Memory B cell (primary cell): ENCODE measurements at places on chromosomes 13 and 19.

- H3K4me1 ChIP-seq, result no peaks in the 10 kb centered on the region
- no peaks in the 10 kb centered on the region for H3K27me3 ChIP-seq
- DNase-seq, result no peak
- H3K36me3 ChIP-seq, result no peaks in the 10 kb centered on the region
- H3K27ac ChIP-seq, result no peak overlapping the region
- no peak overlapping the region for H3K4me3 ChIP-seq
Measured at GRCh38 chr13:93216122-93216521, 10.5 kb upstream of the GPC6 start.

GRCh38 chr19:646779-647565 is 7.3 kb downstream of the FGF22 start:
- H3K4me1 ChIP-seq, result peaks cover 9% of the 10 kb centered on the region
- no peaks in the 10 kb centered on the region for H3K27me3 ChIP-seq
- H3K36me3 ChIP-seq, result peaks cover 8% of the 10 kb centered on the region
- no peak overlapping the region for H3K4me3 ChIP-seq

DNA sequence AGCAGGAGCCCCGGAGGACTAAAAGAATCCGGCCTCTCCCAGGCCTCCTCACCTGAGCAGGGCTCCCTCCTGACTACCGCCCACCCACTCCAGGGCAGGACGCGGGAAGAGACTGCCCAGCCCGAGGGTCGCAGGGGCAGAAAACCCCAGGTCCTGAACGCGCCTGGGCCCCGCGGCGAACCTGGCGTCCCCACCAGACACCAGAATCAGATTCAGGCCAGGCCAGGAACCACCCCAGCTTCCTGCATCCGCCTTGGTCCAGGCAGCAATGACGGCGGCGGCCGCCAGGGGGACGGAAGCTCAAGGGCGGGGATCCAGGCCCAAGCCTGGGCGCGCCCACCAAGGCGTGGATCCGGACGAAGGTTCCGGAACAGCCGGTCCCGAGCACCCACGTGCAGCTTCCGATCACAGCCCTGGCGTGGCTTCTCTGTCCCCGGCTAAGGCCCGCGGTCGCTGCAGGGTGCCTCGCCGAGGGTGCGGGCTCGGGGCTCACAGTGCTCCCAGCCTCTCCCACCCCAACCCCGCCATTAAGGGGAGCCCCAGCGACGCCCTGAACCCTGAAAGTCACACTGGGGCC is 3.6 kb downstream of the LGALS7 start:
- H3K4me1 ChIP-seq, result peaks cover 7% of the 10 kb centered on the region
- peak overlapping the region; percentile 75 for H3K4me3 ChIP-seq
- H3K36me3 ChIP-seq, result no peaks in the 10 kb centered on the region
- peak; percentile 93 for DNase-seq
- no peaks in the 10 kb centered on the region for H3K27me3 ChIP-seq
- H3K27ac ChIP-seq, result peak overlapping the region; percentile 87

DNA sequence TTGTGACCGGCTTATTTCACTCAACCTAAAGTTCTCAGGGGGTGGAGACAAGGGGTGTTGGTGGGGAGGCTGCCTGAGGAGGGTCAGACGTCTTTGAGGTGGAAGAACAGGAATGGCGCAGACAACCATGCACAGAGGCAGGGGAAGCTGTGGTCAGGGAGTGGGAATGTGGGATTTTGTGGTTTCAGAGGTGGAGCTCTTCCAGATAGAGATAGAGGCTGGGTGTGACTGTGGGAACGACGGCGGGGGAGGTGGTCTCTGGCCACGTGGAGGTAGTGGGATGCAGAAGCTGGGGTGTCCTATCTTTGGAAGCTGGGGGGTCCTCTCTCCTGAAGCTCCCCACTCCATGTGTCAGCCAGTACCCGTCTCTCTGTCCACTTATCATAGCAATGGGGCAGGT is 7.8 kb upstream of the KLK14 start:
- H3K36me3 ChIP-seq, result peaks cover 10% of the 10 kb centered on the region
- H3K27ac ChIP-seq, result no peak overlapping the region

DNA sequence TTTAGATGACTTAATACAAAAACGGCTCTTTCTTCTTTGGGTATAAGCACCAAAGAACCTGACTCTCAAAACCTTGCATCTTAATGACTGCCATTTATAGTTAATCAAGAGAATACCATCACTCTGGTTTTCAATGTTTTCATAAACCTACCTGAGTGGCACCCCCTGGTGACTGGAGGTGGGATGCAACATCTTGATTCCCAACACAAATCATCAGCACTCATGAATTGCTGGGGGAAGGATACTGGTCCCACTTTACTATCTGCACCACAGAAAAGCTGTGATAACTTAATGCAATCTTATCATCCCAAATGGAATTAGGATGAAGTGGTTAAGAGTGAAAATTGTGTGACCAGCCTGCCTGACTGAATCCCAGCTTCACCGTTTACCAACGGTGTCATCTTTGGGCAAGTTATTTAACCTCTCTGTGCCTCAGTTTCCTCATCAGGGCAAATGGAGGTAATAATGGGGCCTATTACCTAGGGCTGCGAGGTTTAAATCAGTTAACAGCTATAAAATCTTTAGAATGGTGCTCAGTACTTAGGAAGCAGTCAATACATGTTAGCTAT is 366.4 kb downstream of the KLF12 start:
- H3K27ac ChIP-seq, result peak overlapping the region; percentile 89
- no peak overlapping the region for H3K4me3 ChIP-seq
- H3K36me3 ChIP-seq, result peaks cover 29% of the 10 kb centered on the region
- peaks cover 49% of the 10 kb centered on the region for H3K4me1 ChIP-seq
- H3K27me3 ChIP-seq, result no peaks in the 10 kb centered on the region

- H3K27ac ChIP-seq, result no peak overlapping the region
- no peaks in the 10 kb centered on the region for H3K4me1 ChIP-seq
- peaks cover 11% of the 10 kb centered on the region for H3K27me3 ChIP-seq
- H3K4me3 ChIP-seq, result no peak overlapping the region
Measured at GRCh38 chr19:42693760-42694350, 46.4 kb downstream of the PSG3 start.

DNA sequence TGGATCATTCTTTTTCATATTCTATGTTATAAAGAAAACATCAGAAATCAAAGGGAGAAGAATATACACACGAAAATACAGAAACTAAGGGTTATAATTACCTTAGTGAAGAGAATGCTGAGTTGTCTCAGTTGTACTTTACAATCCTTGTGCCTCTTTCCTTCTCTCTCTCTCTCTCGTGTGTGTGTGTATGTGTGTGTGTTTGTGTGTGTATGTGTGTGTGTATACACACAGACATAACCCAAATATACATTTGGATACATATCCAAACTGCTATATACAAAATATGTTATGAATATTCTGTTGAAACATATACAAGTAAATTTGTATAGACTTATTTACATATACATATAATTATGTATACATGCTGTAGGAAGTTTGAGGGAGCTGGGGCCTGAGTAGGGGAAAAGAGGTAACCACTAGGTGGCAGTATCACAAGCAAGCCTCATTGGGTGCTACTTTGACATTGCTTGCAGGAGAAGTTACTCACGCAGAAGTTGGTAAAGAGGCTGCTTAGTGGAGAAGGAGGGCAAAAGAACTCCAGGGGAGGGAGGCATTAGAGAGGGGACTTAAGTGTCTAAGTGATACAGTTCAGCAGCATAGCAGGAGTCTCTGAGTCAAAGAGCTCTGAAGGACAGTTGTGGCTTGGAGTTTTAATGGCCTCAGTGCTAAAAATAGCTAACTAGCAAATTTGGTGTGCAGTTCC is 465.1 kb upstream of the PCDH20 start:
- no peak overlapping the region for H3K4me3 ChIP-seq
- DNase-seq, result no peak
- H3K36me3 ChIP-seq, result no peaks in the 10 kb centered on the region
- H3K27ac ChIP-seq, result no peak overlapping the region

DNA sequence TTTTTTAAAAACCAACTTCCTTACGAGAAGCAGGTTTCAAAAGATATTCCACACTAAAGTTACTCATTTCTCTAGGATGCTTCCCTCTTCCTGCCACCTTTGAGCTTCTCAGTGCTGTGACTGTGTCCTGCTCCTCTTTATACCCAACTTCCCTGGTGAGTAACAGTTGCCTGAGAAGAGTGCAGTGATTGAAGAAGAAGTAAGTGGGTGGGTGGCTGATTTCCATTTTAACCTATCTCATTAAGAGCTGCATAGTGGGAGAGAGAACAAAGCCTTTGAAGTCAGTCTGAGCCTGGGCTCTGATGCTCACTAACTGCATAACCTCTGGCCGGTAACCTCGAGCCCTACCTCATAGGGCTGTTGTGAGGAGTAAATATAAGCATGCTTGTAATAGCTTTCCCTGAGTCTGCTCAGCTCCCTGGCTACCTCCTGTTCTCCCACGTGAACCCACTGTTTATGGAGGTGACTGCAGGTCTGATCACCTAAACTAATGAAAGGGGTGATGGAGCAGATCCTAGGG is 977.3 kb downstream of the UQCRFS1 start:
- H3K36me3 ChIP-seq, result no peaks in the 10 kb centered on the region
- H3K4me1 ChIP-seq, result no peaks in the 10 kb centered on the region
- no peaks in the 10 kb centered on the region for H3K27me3 ChIP-seq
- no peak overlapping the region for H3K27ac ChIP-seq

- no peaks in the 10 kb centered on the region for H3K27me3 ChIP-seq
- H3K36me3 ChIP-seq, result no peaks in the 10 kb centered on the region
- H3K4me3 ChIP-seq, result no peak overlapping the region
- H3K27ac ChIP-seq, result no peak overlapping the region
- no peaks in the 10 kb centered on the region for H3K4me1 ChIP-seq
- DNase-seq, result no peak
Measured at GRCh38 chr13:107124129-107124718, 556.3 kb upstream of the ARGLU1 start.

DNA sequence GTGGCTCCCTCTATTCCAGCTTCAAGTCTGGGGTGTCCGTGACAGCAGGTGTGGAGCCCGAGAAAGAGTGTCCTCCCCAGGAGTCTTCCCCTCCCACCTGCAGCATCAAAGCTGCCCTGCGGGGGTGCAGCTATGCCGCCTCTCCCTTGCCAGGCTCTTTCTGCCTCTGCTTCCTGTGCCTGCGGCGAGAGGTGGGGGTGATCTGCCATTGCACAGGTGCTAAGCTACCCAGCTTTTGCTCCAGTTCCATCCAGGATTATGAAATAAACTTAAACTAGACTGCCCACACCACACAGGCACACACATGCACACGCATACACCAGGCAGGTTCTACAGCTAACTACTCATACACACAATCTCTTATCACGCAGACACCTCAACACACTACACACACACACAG is 104.7 kb upstream of the CLDN10 start:
- H3K4me1 ChIP-seq, result no peaks in the 10 kb centered on the region
- H3K27me3 ChIP-seq, result peaks cover 23% of the 10 kb centered on the region
- no peak overlapping the region for H3K4me3 ChIP-seq
- no peaks in the 10 kb centered on the region for H3K36me3 ChIP-seq
- H3K27ac ChIP-seq, result no peak overlapping the region
- no peak for DNase-seq

DNA sequence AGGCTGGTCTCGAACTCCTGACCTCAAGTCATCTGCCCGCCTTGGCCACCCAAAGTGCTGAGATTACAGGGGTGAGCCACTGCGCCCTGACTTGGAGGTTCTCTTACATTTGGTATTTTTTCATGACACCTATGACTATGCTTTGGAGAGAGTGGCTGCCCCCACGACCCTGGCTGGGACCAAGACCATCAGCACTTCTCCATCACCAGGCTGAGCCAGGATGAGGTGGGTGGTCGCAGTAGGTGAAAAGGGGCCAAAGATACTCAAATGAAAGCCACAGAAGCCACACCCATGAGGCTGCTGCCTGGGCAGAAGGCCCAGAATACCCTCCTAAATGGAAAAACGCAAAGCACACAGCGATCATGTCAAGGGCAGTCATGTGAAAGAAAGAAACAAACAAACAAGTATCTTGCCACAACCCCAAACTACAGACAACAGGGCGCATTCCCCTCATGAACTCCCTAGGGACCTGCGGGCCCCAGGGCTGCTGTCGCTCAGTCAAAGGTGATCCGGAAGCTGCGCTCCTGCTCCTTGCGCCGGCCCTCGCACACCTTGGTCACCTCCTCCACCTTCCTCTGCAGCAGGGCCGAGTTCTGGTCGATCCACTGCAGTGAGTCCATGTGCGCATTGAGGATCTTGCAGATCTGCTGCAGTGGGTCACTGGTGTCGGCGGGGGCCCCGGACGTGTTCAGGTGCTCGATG is 11.2 kb upstream of the IL4I1 start:
- H3K27ac ChIP-seq, result peak overlapping the region; percentile 84
- DNase-seq, result no peak
- peak overlapping the region; percentile 59 for H3K4me3 ChIP-seq
- H3K36me3 ChIP-seq, result peaks cover 6% of the 10 kb centered on the region
- H3K27me3 ChIP-seq, result no peaks in the 10 kb centered on the region
